ENCODE measurements at places on chromosomes 12 and 14.

GRCh38 chr14:102537981-102538601, 28.5 kb upstream of the ANKRD9 start:
- DNase-seq, result no peak

- DNase-seq, result no peak
Measured at GRCh38 chr14:94145902-94146527, 16.6 kb upstream of the IFI27L2 start.

DNA sequence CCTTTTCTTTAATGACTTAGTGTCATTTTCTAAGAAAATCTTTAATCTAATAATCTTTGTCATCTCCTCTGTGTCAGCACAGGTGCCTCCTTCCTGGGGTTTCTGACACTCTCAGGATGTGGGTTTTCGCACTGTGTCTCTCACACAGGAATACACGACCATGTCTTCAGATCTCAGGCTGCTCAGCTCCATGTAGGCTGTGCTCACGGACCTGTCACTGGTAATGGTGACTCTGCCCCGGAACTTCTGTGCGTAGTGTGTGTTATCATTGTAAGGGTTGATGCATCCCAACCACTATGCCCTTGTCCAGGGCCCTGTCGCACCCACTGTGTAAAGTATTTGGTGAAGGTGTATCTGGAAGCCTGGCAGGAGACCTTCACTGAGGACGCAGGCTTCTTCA, 647.8 kb downstream of the TMEM121 start:
- peak; percentile 62 for DNase-seq

DNA sequence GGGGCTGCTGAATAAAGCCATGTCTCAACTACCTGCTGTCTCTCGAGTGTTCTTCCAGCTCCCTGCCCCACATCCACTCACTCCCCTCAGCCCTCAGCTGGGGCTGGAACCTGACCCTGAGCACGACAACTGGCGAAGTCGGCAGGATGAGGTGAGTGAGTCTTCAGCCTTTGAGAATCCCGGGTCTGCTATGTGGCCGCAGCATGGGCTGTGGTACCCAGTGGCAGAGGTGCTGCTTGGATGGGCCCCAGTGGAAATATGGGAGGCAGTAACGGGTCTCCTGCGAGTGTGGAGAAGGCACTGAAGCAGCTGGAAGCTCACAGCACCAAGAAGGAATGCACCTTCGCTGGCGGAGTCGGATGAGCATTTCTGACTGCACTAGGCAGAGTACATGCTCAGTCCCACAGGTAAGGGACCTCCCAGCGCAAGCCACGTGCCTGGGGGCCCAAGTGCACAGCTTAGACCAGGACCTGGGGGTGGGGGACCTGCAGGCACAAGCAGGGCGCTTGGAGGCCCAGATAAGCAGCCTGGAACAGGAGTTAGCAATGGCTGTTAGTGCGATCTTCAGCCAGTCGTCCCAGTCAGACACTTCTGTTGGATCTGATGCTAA, 95.5 kb upstream of the TMPO start:
- DNase-seq, result no peak

DNA sequence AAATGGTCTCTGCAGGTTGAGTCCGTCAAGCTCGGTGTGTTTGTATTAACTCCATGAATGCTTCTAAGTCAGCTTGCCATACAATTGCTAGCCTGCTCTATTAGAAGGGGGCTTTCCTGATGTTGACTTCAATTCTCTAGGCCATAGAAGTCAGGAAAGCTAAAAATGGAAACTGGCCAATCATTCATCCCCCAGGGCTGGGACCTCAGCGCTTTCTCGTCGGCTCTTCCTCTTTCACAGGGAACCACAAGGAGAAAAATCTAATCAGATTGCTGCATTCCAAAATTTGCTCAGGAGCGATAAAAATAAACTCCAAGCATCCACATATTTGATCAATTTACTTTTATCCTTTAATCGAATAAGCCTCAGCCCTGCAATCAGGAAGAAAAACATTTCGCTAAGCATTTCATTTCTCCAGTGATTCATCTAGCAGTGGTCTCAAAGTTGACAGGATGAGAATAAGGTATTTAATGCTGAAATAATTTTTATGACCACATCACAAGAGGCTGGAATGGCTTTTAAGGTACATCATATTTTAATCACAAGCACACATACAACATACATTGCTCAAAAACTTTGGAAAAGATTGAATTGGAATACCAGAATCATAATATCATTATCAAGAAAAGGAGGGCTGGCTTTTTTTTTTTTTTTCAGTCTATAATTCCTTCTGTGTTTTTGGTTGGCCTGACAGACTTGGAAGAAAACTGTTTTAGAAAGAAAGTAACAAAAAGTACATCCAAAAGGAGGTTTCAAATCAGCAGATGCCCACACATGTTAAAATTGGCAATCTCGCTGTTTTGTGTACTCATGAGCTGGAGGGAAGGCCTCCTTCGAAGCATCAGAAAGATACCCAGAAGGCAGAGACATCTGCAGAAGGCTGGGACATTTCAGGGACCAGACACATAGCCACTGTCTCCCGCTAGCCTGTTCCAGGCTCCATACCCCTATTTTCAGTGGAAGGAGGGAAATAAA, 316.3 kb downstream of the NUAK1 start:
- no peak for DNase-seq

DNA sequence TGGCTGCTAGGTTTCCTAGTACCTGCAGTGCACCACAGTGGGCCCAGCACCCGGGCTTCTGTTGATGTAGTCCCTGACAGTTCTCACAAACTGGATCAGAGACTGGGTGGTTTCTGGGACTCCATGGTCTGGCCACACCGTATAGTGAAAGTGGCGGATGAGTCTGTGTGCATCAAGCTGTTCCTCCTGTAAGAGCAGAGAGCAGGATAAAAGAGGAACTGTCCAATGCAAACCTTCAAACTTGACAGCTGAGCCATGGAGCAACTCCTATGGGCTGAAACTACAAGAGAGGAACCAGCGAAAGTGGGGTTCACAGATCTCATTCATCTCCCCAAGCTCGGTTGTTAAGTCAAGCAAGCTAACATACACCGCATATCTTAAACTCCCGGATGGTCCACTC, 102.8 kb downstream of the PTPRB start:
- DNase-seq, result no peak

DNA sequence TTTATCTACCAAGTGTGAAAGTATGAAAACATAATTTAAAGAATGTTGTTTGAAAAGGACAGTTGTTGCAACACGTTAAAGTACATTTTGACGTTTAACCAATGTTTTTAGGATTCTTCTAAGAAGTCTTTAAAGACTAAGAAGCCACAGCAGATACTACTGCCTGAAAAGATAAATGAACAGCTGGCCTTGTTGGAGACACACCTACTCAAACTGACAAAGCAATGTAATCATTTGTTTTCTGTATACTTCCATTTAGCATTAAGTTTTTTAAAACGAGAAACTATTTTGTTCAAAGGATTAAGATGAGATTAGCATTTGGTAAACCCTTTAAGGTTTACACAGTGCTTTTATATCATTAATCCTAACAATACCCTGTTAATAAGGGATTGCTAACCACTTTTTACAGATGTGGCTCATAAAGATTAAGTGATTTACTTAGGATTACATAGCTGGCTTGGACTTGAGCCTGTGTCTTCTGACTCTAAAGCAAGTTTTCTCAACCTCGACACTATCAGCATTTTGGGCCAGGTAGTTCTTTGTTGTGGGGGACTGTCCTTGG, 134.4 kb downstream of the CFAP54 start:
- DNase-seq, result no peak

GRCh38 chr14:64515053-64515452, 10.5 kb downstream of the ZBTB1 start:
- no peak for DNase-seq

DNA sequence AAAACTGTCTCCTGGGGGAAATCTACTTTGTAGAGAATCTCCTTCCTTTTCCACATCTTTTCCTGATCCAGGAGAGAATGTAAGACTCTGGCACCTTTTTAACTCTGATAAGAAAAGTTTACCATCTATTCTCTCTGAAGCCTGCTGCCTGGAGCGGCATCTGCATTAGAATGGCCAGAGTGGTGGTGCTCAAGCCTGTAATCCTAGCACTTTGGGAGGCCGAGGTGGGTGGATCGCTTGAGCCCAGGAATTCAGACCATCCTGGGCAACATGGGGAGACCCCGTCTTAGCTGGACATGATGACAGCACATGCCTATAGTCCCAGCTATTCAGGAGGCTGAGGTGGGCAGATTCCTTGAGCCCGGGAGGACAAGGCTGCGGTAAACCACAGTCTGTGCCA, 1.4 kb upstream of the CHFR start:
- no peak for DNase-seq

GRCh38 chr12:122389677-122390076, 32.8 kb downstream of the CLIP1 start:
- DNase-seq, result no peak

DNA sequence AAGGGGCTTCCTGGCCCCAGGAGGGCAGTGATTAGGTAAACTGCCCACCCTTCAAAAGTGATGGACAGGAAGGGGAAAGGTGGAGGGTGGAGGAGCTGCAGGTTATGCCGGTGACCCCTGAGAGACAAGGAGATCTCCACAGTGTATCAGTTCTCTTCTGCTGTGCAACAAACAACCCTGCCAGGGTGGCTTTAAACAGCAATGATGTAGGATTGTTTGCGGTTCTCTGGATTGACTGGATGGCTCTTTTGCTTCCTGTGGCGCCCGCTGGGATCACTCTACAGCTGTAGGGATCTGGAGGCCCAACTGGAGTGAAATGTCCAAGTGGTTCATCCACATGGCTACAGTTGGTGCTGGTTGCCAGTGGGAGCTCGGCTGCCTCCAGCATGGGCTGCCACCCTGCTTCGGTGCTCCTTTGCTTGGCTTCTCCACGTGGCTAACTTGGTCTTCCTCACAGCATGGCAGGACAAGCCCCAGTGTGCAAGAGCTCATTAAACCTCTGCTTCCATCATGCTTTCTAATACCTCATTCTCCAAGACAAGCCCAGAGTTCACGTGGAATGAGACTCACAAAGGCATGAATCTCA, 8.6 kb upstream of the ANKRD9 start:
- no peak for DNase-seq

GRCh38 chr12:120013659-120014380, 24.8 kb downstream of the BICDL1 start:
- no peak for DNase-seq

- DNase-seq, result no peak
Measured at GRCh38 chr12:25822281-25822680, 136.2 kb upstream of the RASSF8 start.

DNA sequence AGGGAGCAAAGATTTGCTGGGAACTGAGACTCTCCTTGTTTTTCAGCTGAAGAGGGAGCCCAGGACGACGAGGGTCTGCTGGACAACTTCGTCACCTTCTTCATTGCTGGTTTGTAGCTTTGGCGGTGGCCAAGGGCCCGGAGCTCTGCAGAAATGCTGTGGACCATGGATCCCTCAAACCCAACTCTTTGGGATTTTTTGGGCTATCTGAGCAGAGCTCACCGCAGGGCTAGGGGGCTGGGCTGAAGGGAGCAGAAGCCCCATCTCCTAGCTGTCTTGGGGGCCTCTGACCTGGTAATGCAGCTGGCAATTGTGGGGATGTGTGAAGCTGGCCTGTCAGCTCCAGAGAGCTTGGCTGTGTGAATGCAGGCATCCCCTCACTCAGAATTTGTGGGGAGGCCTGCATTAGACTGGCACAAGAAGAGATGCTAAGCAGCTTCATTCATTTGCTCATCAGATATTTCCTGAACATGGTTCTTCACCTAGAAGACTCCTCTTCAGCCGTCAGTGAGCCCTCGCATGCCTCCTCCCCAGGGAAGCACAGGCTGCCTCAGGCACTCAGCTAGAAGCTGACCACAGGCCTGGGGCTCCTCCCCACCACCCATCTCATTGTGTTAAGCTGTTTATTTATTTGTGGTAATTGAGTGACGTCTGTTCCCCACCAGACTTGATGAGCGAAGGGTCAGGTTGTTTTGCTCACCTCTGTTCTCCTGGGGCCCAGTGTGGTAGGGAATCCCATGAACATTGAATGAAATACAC, 32.2 kb downstream of the CYP46A1 start:
- DNase-seq, result no peak

- peak; percentile 35 for DNase-seq
Measured at GRCh38 chr12:110579535-110580253, 3.4 kb downstream of the PPTC7 start.

DNA sequence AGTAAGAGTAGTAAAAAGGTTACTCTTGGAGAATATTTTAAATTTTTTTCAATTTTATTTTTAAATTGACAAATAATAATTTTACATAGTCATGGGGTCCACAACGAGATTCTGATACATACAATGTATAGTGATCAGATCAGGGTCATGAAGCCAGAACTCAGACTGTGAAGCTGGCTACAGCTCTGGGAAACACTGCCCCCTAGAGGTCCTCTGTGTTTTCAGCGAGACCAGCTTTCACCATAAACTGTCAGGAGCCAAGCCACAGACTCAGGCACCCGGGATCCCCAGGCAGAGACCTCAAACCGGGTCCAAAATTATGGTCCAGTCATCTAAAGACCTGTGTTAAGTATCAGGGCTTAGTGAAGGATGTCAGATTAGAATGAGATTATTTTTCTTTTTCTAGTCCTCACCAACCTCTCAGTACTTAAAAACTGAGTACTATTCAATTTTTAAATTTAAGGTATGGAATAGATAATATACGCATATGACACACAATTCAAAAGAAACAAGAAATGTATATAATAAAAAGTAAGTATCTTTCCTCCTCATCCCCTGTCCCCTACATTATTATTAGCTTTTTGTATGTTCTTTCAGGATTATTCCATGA, 397.1 kb downstream of the MDGA2 start:
- no peak for DNase-seq

DNA sequence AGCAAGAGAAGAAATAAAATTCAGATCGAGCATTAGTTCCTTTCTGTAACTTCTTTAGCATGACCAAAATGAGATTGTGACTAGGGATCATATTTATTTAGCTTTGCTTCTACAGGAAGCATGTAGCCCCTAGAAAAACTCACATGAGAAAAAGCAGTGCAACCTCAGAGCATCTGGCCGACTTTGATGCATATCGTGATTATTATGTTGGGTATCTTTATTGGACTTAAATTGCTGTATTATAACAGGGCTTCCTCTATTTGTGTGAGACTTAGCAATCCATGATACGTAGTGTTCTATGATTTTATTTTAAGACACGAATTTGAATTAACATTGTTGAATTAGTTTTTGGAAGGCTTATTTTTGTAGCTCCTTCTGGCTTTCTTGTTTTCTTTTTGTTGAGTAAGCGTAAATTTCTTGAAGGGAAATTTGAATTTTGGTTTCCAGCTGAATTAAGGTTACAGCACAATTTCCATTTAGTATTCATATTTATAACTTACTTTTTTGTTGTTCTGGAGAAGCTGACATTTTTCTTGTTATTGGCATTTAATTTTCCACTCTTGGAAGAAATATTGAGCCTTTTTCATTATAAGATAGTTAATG, 33.9 kb downstream of the WASHC4 start:
- DNase-seq, result no peak
